ENCODE measurements at places on chromosomes 11 and 22. TPM values are rescaled to one million over a fixed set of nuclear protein-coding genes. Genes with fewer than 3 reads are reported as not detected.

GRCh38 chr22:38881997-38882879 is 10.2 kb upstream of the CBX6 start:
- H3K27ac ChIP-seq = no peak overlapping the region
- no peak overlapping the region for H3K4me3 ChIP-seq
- no peaks in the 10 kb centered on the region for H3K27me3 ChIP-seq
- DNase-seq = no peak
- no peaks in the 10 kb centered on the region for H3K36me3 ChIP-seq
- H3K4me1 ChIP-seq = peaks cover 5% of the 10 kb centered on the region

GRCh38 chr22:32308191-32308590 is 49.5 kb upstream of the RFPL3 start:
- H3K4me3 ChIP-seq = no peak overlapping the region
- no peaks in the 10 kb centered on the region for H3K4me1 ChIP-seq
- H3K27me3 ChIP-seq = no peaks in the 10 kb centered on the region
- DNase-seq = no peak
- H3K27ac ChIP-seq = no peak overlapping the region

- peak; percentile 32 for DNase-seq
- no peaks in the 10 kb centered on the region for H3K27me3 ChIP-seq
- no peaks in the 10 kb centered on the region for H3K4me1 ChIP-seq
These were observed 82.7 kb downstream of the PANX1 start for GRCh38 chr11:94211261-94211830.

- peak; percentile 83 for DNase-seq
- H3K27ac ChIP-seq = peak overlapping the region; percentile 33
- no peaks in the 10 kb centered on the region for H3K27me3 ChIP-seq
- peaks cover 6% of the 10 kb centered on the region for H3K4me1 ChIP-seq
- H3K36me3 ChIP-seq = no peaks in the 10 kb centered on the region
These were observed 11.8 kb downstream of the TIGD3 start for GRCh38 chr11:65366340-65366773.

GRCh38 chr11:66624450-66624849 is 8.0 kb downstream of the RBM14 start:
- no peak overlapping the region for H3K27ac ChIP-seq
- peaks cover 39% of the 10 kb centered on the region for H3K36me3 ChIP-seq
- no peaks in the 10 kb centered on the region for H3K4me1 ChIP-seq
- no peaks in the 10 kb centered on the region for H3K27me3 ChIP-seq
- DNase-seq = no peak

- H3K4me3 ChIP-seq = no peak overlapping the region
- H3K27me3 ChIP-seq = no peaks in the 10 kb centered on the region
- no peak for DNase-seq
- no peak overlapping the region for H3K27ac ChIP-seq
- H3K4me1 ChIP-seq = no peaks in the 10 kb centered on the region
These were observed 17.1 kb upstream of the CSRP3 start for GRCh38 chr11:19218786-19219460.

GRCh38 chr11:796565-797295 is 1.4 kb downstream of the SLC25A22 start:
- DNase-seq = peak; percentile 81
- peaks cover 8% of the 10 kb centered on the region for H3K4me1 ChIP-seq
- no peaks in the 10 kb centered on the region for H3K36me3 ChIP-seq
- H3K27me3 ChIP-seq = no peaks in the 10 kb centered on the region
- peak overlapping the region; percentile 58 for H3K4me3 ChIP-seq

GRCh38 chr11:75399344-75400145 is at the start of gene RPS3:
TSS of gene RPS3 (plus strand) at chr11:75399518. CDS start at chr11:75399548, 30 bp downstream.
- H3K27ac ChIP-seq = peak within 1 kb of the TSS; percentile 89
- H3K4me3 ChIP-seq = peak within 1 kb of the TSS; percentile 95
- H3K27me3 ChIP-seq = no peaks in the 10 kb centered on the region
- peak; percentile 97 for DNase-seq

- H3K27me3 ChIP-seq = no peaks in the 10 kb centered on the region
- H3K4me1 ChIP-seq = peaks cover 3% of the 10 kb centered on the region
- no peak for DNase-seq
- no peaks in the 10 kb centered on the region for H3K36me3 ChIP-seq
- H3K4me3 ChIP-seq = no peak overlapping the region
These were observed 25.3 kb upstream of the FCHSD2 start for GRCh38 chr11:73167363-73167954.

GRCh38 chr11:116285026-116285425 is 487.8 kb downstream of the BUD13 start:
- no peak for DNase-seq
- no peaks in the 10 kb centered on the region for H3K27me3 ChIP-seq
- H3K36me3 ChIP-seq = no peaks in the 10 kb centered on the region
- no peak overlapping the region for H3K4me3 ChIP-seq
- no peak overlapping the region for H3K27ac ChIP-seq
- H3K4me1 ChIP-seq = no peaks in the 10 kb centered on the region

The OR10A2 gene
- polyA plus RNA-seq = not detected

The SLC29A2 gene
- polyA plus RNA-seq = 17.5 TPM

The SMC1B gene
- not detected for polyA plus RNA-seq

The ADM2 gene
- 10.6 TPM for polyA plus RNA-seq

The DLG2 gene
- 2.9 TPM for polyA plus RNA-seq

The HOATZ gene
- polyA plus RNA-seq = not detected

The MUC2 gene
- not detected for polyA plus RNA-seq

The RASGRP2 gene
- 14.1 TPM for polyA plus RNA-seq
